ENCODE measurements at places on chromosomes 3 and 15. TPM values are rescaled to one million over a fixed set of nuclear protein-coding genes. Genes with fewer than 3 reads are reported as not detected.

The FGD5 gene
- total RNA-seq: 18.6 TPM

DNA sequence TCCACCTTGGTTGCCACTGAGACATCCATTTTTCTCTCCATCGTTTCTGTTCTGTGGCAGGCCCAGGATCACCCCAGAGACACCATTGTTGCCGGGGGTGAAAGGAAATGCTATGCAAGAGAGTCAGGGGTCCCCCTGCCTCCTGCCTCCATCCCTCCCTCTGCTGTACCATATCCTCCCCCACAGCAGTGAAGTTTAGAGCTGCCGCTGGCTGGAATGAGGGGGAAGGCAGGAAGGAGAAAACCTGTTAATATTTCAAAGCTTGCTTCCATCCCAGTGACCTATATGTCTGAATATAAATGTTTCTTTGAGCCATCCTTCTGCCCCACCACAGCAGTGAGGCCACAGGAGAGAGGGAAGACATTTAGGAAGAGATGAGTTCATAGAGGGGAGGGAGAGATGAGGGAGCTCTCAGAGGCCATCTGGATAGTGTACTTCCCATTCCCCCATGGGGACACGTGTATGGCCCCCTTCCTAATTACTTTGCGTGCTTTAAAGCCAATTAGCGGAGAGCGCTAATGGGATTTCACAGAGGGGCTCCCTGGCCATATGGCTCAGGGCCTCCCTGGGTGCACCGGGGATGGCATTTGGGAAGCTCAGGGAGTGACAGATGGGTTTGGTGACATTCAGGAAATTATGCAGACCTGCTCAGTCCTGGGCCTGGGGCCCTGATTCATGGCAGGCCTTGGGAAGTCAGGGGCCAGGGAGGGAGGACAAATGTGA is 40.4 kb upstream of the CHRNB4 start:
- no peak for DNase-seq

DNA sequence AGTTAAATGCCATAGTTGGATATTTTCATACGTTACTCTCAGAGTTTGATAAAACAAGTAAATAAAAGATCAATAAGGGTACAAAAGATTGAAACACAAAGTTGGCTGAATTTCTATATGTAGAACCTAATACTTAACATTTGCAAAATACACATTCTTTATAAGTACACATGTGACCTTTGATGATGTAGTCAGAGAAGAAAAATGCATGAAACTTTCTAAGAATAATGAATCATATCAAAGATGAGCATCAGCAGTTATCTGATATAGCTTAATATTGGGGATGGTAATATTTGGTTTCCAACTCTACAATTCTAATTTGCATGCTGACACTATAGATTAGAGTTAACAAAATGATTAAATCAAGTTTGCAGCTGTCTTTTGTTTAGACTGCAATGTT is 188.0 kb upstream of the TGFBR2 start:
- no peak for DNase-seq

GRCh38 chr3:78706906-78707523 is 1060.8 kb downstream of the ROBO1 start:
- no peak for DNase-seq

GRCh38 chr3:158350971-158351370 is 220.0 kb upstream of the MLF1 start:
- DNase-seq: no peak

GRCh38 chr3:36600404-36600803 is 163.9 kb downstream of the DCLK3 start:
- no peak for DNase-seq

- DNase-seq: no peak
Observed at GRCh38 chr15:40343512-40343911, 2.8 kb upstream of the CCDC9B start.

DNA sequence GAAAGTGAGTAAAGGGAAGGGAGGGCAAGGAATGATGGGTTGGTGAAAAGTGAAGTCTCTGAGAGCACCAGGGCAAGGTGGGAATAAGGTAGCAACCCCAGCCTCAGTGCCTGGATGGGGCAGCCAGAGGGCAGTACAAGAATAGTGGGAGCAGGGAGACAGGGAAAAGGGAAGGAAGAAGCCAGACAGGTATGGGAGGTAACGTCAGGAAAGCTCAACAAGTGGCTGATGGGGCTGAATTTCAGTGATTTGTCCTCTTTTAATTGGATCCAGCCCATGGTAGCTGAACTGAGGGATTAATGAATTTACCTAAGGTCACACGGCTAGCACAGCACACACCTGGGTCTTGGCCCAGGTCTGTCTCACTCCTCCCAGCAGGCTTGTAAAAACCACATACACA is 12.6 kb downstream of the RORA start:
- DNase-seq: no peak

GRCh38 chr15:76059320-76060117 is at the start of gene TMEM266:
TSS of gene TMEM266 (plus strand) at chr15:76059985. CDS start at chr15:76134264, 74,279 bp downstream.
- DNase-seq: no peak

GRCh38 chr3:4270720-4271119 is 32.4 kb upstream of the SETMAR start:
- no peak for DNase-seq

The C3orf62 gene
- total RNA-seq: 6.0 TPM

Measured in sigmoid colon (tissue), 7 donors.